ENCODE measurements at places on chromosomes 5 and 9.

DNA sequence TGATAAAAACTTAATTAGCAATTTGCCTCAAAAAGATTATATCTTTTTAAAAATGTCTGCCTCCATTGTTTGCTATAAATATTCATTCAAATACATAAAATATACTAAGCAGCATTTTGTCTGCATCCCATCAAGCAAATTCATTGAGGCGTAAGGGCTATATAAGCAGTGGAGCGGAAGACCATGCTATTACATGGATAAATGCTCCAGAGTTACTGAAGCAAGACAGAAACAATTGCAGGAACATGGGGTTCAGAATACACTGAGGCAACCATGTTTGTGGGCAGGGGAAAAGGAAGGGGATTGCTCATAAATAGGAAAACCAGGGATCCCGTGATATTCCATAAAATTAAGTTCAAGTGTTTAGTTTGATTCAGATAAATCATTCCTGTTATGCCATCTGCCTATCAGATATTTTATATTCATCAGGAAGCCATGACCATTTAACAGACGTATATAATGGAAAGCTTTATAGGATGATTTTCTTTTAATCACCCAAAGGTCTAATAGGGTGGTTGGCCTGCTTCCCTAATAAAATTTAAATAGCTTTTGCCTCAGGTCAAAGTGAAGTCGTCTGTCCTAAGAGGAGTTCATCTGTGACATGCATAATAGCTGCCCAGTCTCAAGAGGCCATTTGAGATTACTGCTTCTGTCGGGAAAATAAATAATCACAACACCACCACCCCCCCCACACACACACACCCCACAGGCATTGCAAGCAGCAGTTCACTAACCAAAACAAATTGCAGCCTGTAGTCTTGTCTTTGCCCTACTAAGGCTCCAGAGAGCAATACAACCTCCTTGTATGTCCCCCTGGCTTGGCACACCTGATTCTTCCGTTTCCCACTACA, 105.2 kb downstream of the RASEF start:
- DNase-seq: no peak

DNA sequence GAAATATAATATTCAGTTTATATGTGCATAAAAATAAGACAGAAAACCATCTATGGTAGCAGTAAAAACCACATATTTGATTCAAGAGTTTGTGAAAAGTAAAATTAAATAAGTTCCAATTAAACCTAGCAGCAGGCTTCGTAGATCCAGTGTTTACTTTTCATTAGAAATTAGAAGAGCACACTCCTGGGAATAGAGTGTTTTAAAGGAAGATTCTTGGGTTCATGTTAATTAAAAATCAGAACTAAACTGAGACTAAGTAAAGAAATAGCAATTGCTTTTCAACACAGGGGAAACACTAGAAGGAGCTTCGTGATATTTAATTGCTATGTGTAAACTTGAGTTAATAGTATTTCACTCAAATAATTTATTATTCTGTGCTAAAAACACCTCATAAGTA, 1097.8 kb upstream of the CDH18 start:
- DNase-seq: no peak

GRCh38 chr9:34566322-34566721, 23.2 kb downstream of the CNTFR start:
- no peak for DNase-seq

GRCh38 chr9:134443174-134444037, 117.2 kb downstream of the RXRA start:
- DNase-seq: peak; percentile 90

DNA sequence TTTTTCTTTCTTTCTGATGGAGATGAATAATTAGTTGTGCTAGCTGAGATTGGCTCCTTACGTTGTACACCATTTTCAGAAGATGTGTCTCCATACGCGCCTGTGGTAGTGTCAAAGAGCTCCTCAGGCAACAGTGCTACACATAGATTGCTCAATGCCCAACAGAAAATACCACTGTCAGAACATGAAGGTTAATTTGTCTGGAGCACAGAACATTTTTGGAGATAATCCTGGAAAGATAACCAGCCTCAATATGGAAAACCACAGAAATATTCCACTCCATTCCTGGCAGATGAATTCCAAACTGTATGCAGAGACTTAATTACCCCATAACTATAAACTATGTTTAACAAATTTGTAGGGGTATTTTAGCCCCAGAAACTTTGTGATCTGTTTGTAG, 233.6 kb downstream of the MARCHF11 start:
- DNase-seq: no peak

- DNase-seq: no peak
Observed at GRCh38 chr5:149012350-149012749, 50.5 kb downstream of the SH3TC2 start.

- DNase-seq: no peak
Observed at GRCh38 chr9:37938121-37938891, 34.4 kb upstream of the SLC25A51 start.

GRCh38 chr9:121354141-121354540, 15.9 kb downstream of the STOM start:
- DNase-seq: no peak

- no peak for DNase-seq
Observed at GRCh38 chr5:76331126-76331525, 72.0 kb upstream of the IQGAP2 start.

DNA sequence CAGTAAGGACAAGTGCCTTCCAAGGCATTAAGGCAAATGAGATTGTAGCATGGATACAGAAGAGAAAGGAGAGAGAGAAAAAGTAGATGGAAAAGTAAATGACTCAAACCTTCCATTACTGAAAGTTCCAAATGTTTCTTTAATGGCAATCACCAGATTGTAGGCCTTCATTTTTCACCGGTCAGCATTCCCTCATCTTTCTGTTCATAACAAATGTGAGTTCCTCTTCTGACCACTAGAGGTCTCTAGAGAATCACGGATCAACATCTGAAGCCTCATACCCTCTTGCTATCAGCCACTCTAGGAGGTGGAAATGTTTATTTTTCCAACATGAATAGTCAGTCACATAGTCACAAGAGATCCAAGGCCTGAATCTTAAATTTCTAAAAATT, 73.6 kb upstream of the RPS23 start:
- DNase-seq: peak; percentile 67

- DNase-seq: no peak
Observed at GRCh38 chr5:73286896-73287295, 113.9 kb downstream of the TMEM174 start.

DNA sequence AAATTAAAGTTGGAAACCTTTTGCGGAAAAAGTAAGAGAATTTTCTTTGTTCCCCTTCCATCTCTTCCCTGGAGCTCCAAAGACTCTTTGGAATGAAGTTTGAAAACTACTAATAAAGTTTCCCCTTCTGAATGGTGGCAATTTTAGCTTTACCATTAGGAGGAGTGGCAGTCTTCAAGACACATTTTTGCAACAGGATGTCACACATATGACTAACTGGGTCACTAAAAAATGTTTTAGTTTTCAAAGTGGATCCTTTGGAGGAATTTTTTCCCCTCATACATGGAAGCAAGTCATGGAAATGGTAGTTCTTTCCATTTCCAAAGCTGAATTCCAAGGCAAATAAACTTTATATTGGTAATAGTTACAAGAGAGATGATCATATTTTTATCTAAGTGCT, 15.6 kb downstream of the FBXO4 start:
- DNase-seq: no peak

GRCh38 chr9:92696619-92697018, 26.7 kb upstream of the IPPK start:
- no peak for DNase-seq

DNA sequence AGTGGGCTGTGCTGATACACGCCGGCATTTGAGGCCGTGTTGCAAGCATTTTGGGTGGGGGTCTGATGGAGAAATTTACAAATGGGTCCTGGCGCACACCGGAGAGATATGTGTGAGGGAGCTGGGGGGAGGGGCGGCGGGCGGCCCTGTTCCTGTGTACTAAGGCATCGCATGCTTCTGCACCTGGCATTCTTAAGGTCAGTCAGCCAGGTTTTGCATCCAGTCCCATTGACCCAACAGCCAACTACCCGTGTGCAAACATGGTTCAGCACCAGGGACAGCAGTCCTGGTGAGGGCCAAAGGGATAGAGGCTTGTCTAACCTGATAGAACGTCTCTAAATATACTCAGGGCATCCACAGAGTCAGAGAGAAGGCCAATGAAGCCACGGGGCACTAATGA, 839 bp downstream of the GABRG2 start:
- peak; percentile 1 for DNase-seq

DNA sequence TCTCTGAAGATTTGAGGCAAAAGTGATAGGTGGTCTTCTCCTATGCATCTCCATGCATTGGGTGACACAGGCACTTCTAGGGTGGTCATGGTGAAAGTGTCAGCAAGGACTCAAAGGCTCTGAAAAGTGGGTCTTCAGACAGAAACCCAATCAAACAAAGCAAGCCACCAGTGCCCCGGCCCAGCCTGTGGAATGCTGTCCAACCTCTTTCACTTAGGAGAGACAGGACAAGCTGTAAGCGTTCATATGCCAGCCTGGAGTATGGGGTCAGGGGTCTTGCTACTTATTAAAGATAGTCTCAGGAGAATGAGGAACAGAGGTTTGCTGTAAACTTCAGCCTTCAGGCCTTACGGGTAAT, 324.5 kb downstream of the GADD45G start:
- DNase-seq: no peak

DNA sequence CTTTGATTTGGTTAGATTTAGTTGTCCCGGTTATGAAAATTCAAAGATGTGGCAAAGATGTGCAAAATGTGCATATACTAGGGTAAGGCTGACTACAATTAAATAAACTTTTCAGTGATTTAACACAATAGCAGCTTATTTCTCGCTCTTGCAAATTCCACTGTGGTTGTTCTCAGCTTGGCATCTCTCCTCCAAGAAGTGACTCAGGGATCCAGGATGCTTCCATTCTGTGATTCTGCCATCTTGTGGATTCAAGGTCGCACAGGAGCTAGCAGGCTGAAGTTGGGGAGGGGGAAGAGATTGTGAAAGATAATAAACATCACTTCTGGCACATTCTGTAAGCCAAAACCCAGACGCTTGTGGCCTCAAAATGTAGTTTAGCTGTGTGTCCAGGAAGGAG, 60.1 kb upstream of the TGFBR1 start:
- DNase-seq: no peak

- DNase-seq: no peak
Observed at GRCh38 chr9:130414081-130414731, 30.6 kb upstream of the ASS1 start.

DNA sequence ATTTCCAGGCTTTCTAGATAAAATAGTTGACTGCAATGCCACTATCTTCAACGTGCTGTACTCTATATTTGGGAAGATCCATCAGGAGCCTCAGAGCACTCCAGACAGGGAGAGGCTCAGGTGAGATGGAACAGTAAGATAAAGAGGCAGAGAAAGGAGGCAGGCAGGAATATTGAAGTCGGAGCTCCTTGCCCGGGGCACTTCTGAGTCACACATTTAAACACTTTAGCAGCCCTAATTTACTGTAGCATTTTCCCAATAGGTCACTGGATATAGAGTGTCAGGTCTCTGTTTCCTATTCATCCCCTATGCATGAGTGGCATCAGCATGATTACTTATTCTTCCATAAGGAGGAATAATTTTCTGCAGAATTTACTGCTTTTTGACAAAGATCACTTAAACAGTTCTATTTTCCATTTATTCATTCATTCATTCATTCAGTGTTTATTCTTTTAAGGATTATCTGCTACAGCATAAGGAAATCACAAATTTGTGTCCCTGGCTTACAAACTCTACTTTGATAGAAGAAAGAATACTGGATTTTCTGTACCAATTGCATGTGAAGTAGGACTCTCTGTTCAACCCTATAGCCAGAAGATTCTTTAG, 170.7 kb downstream of the MAPKAP1 start:
- no peak for DNase-seq

DNA sequence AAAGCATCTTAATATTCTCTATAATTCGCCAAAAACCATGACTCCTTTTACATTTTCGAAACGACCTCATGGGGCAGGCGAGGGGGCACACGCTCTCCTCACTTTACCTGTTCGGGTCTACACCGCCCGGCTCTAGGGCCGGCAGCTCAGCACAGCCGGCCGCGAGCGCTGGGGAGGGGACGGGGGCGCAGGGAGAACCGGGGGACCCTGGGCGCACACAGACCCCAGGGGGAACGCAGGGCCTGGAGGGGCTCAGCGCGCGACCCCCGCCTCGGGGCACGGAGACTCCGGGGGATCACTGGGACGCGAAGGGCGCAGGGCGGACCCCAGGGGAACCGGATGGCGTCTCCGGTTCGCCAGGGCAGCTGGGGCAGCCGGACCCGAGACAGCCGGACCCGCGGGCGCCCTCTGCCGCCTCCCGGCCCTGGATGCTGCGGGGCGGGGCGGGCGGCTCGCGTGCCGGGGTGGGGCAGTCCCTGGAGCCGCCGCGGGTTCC, at the start of gene AHRR:
AHRR (plus strand) TSS at position 485 of the 496 bp plus-strand sequence. CDS start 22,189 bp downstream, outside the sequence.
- peak; percentile 88 for DNase-seq

GRCh38 chr5:6827526-6828219, 114.4 kb downstream of the TENT4A start:
- peak; percentile 79 for DNase-seq

DNA sequence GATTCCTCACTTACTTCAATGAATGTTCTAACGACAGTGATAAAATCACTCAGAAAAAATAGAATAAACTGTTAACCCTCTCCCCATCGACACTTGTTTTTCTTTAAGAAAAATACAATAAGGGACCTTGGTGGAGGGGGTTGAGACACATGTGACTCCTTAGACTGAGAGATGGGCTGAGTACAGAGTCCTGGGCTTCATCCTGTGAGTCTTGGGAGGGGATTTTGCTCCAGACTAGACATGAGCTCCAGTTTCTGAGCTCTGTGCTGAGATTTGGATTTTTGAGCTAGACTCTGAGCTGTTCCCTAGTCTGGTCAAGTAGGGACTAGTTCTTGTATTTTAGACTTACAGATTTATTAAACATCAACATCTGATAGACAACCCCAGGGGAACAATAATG, 241.5 kb upstream of the MVB12B start:
- DNase-seq: no peak

- DNase-seq: no peak
Observed at GRCh38 chr5:72134226-72134899, 27.1 kb downstream of the MAP1B start.

DNA sequence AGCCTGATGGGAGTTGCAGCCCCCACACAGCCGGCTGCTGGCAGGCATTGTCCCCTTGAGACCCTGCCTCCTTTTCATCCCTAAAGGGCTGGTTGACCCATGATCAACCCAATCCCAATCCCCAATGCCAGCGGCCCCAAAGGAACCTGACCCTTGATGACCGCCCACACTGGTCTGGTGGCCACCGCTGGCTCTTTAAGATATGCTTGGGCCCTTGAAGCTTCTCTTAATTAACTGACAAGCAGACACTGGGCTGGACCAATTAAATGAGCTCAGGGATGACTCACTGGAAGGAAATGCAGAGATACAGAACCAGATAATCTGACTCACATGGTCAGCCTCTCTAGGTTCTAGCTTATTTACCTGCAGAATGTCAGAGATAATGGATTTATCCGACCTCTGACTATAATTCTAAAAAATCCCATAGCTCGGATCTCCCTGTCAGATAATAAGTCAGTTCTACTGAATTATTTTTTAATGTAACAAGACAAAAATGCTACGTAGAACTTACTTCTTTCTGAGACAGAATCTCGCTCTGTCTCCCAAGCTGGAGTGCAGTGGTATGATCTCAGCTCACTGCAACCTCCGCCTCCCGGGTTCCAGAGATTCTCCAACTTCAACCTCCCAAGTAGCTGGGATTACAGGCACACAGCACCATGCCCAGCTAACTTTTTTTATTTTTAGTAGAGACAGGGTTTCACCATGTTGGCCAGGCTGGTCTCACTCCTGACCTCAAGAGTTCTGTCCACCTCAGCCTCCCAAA, 11.1 kb upstream of the MLANA start:
- DNase-seq: no peak

- DNase-seq: no peak
Observed at GRCh38 chr5:150559701-150560100, 51.8 kb downstream of the NDST1 start.
